ENCODE measurements at places on chromosomes 7 and 10. TPM values are rescaled to one million over a fixed set of nuclear protein-coding genes. Genes with fewer than 3 reads are reported as not detected.

DNA sequence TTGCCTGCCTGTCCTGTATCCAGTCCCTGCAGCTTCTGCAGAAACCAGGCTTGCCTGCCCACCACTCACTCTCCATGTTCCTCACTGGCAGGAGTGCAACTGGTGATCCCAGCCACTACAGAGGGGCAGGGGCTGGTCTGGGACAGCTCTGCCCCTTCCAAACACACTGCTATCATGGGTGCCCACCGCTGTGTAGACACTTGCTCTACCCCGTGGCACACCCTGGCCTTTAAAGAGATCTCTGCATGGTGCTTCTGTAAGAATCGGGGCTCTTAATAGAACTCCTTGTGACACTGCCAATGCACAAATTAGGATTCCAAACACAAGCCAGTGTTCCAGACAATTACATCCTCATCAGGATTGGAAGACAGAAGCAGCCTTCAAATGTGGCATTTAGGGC lies 41.7 kb downstream of the C10orf90 start:
- no peak for DNase-seq

- no peak for DNase-seq
These were observed 52.0 kb upstream of the SMNDC1 start for GRCh38 chr10:110356628-110357245.

DNA sequence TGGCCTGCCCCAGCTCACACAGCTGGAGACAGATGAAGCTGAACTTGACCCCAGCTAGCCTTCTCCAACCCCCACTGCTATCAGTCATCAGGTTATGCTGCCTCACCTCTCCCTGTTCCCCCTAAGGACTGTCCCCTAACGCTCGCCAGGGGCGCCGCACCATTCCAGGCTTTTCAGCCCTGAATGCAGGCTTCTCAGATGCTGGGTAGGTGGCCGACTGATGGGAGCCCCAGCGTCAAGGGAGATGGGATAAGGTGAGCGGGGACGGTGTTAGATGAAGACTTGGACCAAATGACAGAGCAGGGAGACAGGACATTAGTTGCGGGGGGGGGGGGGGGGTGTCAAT lies 15.8 kb upstream of the OPALIN start:
- DNase-seq = no peak

GRCh38 chr7:57203161-57203791 lies 71.0 kb upstream of the ZNF479 start:
- DNase-seq = no peak

GRCh38 chr10:51046654-51047053 lies 27.6 kb upstream of the PRKG1 start:
- no peak for DNase-seq

- DNase-seq = no peak
These were observed 34.5 kb upstream of the RHOBTB1 start for GRCh38 chr10:60978287-60979115.

DNA sequence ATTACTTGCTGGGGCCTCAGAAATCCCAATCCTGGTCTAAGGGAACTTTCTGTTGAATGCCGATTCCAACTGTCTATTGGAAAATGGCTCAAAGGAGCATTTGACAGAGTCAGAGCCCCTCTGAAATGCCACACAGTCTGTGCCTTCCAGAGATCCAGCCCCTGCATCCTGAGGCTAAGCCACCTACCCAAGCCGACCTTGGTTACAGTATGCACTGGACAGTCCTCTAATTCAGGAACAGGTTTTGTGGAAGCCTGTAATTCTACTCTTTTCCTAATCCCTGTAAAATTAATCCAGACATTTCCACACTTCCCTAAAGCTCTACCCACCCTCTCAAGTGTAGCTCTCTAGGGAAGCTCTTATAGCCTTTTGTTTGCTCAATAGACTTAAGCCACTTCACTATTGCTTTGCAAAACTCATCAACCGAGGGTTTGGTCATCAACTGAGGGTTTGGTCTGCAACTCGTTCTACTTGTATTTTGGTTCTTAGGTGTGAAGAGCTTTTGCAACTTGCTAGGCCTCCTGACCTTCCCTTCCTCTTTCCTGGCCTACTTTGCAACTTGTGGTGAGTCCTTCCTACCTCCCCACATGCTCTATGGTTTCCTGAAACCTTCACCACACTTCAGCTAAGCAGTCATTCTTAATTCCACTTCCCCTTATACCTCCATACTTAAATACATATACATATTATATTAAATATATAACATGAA lies 364.8 kb downstream of the SFMBT2 start:
- no peak for DNase-seq

Gene OR2A42
- total RNA-seq = under 0.01 TPM

Gene TAF5
- total RNA-seq = 4.7 TPM

Gene MALRD1
- total RNA-seq = not detected

Gene ANKRD7
- total RNA-seq = 0.13 TPM

All from pulmonary artery endothelial cell (primary cell).